COLO829 (cell line): ENCODE measurements at places on chromosomes 4 and X.

GRCh38 chr4:83075311-83076095, 39.0 kb downstream of the PLAC8 start:
- peak; percentile 71 for DNase-seq

DNA sequence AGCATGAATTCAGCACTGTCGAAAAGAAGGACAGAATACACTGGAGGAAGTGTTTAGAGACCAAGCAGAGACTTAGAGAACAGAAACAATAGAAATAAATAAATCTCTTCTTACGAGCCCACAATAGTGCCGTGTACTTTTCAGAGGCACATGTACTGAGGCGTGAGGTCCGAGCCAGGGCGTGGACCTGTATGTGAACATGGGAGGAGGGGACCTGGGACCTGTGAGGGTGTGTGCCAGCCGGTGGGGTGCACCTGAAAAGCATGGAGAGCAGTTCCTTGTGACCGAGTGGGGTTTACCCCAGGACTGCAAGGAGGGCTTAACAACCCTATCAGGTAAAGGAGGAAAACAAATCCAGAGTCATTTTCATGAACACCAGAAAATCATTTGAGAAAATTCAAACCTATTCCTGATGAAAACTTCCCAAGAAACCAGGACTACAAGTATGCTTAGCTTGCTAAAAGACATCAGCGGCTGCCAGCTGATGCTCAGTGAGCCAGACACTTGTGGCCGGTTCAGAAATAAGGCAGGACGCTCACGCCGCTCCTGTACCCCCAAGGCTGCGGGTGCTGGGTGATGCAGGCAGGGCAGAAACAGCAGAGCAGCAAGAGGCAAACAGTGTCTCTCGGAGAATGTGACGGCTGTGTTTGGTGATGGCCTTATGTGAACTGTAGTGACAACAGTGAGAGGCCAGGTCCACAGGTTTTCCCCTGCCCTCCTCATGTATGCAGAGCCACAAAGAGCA, 37.1 kb downstream of the NELFA start:
- no peak for DNase-seq

- DNase-seq: no peak
These were observed 248.0 kb downstream of the SPATA18 start for GRCh38 chr4:52299120-52299519.

DNA sequence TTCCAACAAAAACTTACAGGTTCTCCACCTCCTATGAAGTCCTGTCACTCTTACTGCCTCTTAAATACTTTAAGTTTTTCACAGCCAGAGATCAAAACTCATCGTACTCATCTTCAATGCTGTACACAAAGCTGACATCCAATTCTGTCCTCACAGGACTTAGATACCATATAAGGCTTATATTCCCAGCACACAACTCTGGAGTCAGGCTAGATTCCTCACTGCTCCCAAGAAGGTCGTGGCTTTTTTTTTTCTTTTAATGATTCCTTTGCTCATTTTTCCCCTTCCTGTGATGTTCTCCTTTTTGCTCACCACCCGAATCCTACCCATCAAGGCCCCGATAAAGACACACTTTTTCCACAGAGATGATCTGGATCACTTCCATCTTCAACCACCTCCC, 914 bp downstream of the TRAPPC2 start:
- no peak for DNase-seq

DNA sequence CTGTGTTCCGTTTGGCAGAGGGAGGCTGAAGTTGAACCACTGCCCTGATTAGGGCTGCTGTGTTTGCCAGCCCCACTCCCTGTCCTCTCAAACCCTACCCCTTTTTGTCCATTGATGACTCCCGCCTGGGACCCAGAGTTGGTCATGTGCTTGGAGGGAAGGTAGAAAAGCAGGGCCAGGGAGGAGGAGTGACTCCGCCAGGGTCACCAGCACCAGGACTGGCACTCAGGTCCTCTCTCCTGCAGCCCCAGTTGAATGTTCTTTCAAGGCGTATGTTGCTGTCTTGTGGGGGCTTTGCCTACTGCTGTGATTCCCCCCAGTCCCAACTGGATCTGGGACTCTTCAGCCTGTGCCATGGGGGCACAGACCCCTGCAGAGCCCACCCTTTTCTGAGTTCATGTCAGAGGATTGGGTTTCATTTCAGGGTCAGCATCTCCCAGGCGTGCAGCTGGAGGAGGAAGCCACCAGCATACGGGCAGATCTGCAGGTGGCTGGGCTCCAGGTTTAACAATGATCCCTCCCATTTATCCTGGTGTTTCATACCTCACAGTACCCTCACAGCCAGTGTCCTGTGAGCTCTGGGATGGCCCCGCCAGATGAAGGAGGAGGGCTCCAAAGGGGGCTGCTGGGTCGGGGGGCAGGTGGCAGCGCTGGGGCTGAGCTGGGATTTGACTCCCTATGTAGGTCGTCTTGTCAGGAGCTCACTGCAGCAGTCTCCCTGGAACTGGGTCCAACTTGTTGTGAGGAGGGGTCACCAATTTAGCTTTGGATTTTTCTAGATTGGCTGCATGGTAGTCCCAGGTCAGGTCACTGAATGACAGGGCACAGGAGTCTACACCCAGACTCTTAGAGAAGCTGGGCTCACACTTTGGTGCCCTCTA, 55.7 kb downstream of the MSX1 start:
- no peak for DNase-seq

DNA sequence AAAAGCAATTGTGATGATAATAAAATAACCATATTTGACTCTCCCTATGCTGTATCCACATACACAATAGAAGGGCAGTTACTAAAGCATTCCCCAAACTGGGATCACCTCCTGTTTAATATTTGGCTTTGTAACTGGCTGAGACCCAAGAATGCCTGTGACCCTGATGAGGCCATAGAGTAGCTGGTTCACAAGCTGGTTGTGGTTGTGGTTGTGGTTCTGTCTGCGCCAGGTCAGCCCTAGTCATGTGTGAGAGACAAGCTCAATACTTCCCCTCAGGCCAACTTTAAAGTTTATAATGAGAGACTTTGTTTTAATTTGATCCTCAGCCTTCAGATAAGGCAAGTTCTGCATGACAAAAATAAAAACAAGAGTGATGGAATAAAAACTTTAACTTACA, 209.9 kb downstream of the PARM1 start:
- DNase-seq: no peak

DNA sequence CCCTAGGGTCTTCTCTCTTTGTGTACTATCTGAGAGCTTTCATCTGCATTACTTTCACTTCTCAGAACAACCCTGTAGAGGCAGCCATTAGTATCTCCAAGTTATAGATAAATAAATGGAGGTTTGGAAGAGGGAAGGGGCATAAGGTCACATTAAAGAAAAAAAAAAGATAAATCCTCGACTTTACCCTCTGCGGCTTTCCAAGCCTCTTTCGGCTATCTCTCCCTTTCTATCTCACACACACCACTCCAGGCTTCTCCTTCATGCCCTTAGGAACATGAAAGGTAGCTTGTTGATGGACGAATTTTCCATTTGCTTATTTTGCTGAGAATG, 660 bp upstream of the ARHGEF9 start:
- no peak for DNase-seq

DNA sequence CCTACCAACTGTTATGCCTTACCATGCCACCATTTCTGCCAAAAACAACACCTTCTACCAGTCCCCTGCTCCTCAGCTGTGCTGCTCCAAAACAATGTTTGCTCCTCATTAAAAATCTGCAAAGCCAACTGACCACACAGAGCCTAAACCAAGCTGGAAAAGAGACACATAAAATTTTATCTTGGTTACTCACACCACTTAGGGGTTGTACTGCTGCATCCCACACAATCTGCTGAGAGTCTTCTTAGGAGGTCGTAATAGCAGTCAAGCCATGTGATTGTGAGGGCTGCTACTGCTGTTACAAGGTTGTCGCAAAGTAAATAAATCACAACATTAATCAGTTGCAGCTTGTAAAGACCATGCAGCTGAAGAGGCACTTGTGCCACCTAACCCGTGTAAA, 607.4 kb upstream of the FAM241A start:
- DNase-seq: no peak

DNA sequence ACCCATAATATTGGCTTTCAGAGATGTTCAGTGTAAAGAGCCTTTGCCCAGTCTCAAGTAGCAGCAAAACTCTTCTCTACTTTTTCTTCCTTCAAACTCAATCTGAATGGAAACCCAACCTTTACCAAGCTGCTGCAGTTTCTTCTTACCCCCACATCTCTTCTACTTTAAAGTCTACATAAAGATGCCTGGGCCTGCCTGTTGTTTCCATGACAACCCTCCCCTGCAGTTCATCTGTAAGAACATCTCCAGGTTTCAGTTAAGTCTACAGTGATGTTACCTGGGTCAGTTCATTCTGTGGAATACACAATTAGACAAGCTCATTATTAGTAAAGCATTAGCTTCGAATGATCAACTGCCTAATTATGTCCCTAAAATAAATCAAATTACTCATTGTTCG, 81.4 kb downstream of the SPANXN3 start:
- DNase-seq: no peak

- no peak for DNase-seq
These were observed 146.9 kb downstream of the GRID2 start for GRCh38 chr4:92450694-92451093.

- no peak for DNase-seq
These were observed 145.6 kb downstream of the POLA1 start for GRCh38 chrX:24839331-24839730.

DNA sequence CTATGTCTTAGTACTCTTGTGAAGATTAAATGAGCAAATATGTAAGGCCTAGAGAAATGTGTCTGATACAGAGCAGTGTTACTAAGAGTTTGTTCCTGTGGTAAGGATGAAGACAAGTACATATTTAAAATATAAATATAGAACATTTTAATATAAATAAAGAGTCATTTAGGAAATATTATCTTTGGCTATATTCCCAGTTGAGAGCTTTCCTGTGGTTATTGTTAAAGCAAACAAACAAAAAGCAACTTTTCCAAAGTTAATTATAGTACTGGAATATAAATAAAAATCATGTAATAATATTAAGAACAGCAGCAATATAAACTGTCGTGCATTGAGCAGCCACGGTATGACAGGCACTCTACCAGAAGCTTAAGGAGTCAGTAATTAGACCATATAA, 472.5 kb downstream of the INPP4B start:
- DNase-seq: no peak

DNA sequence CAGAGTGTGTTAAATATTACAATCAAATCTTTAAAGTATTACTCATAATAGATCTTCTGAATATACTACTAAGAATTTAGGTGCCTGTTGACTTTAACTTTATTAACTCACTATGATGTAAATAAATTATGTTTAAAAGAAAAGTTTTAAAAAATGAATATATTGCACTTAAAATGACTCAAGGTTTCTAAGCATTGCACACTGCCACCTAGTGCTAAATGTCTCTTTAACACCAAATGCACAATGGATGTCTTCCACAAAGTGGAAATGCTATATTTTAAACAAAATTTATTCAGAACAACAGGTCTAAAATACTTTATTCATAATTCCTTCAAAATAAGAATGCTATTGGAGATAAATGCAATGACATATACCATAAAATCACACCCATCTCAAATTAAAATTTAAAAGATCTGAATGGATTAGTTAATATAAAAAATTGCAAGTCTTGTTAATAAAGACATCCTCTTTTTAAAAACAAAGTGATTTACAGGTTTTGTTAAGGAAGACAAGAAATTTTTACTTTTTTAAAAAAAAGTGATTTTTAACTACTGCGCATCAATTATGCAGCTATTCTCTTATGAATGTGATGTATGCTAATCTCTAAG, 5.5 kb downstream of the INPP4B start:
- DNase-seq: peak; percentile 34

- DNase-seq: no peak
These were observed 79.1 kb downstream of the PWWP3B start for GRCh38 chrX:106247162-106247561.

GRCh38 chr4:92305148-92305877, 1.5 kb downstream of the GRID2 start:
- no peak for DNase-seq

DNA sequence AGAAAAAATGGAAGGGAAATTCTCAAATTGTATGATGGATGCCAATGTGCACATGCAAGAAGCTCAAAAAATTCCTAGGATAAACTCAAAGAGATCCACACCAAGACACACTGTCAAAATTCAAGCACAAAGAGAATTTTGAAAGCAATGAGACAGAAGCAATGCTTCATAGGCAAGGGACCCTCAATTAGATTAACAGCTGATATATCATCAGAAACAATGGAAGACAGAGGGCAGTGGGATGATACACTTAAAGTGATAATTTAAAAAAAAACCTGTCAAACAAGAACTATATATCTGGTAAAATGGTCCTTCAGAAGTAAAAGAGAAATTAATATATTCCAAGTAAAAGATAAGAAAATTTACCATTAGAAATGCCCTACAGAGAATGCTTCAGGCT, 306.3 kb upstream of the PCDH7 start:
- DNase-seq: no peak

- DNase-seq: no peak
These were observed 32.1 kb upstream of the PAQR3 start for GRCh38 chr4:78971326-78971725.

GRCh38 chrX:88560673-88561330, 186.2 kb upstream of the CPXCR1 start:
- no peak for DNase-seq

- peak; percentile 11 for DNase-seq
These were observed 102.9 kb downstream of the GRXCR1 start for GRCh38 chr4:42995343-42995944.

GRCh38 chr4:22997358-22998224, 304.9 kb downstream of the GBA3 start:
- DNase-seq: no peak

GRCh38 chrX:43881410-43882293, 598 bp downstream of the MAOB start:
- no peak for DNase-seq

- no peak for DNase-seq
These were observed 92.3 kb downstream of the GC start for GRCh38 chr4:71691416-71692073.

- no peak for DNase-seq
These were observed 591.2 kb downstream of the ZNF674 start for GRCh38 chrX:45954026-45954425.

DNA sequence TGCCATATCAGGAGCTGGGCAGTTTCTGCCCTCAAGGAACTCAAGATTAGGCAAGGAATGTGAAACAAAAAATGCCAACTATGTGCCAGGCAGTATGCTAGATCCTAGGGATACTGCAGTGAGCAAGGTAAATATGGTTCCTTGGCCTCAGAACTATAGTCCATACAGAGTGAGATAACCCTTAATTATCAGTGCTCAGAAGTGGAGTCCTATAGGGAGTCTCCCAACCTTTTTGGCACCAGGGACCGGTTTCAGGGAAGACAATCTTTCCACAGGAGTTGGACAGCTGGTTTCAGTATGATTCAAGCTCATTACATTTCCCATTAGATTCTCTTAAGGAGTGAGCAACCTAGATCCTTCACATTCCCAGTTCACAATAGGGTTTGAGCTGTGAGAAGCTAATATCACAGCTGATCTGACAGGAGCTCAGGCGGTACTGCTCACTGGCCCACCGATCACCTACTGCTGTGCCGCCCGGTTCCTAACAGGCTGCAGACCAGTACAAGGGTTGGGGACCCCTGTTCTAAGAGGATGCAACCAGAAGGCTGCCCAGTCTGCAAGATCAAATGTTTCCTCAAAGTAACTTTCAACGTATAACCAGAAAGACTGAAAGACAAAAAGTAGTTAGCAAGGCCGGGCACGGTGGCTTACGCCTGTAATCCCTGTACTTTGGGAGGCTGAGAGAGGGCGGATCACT, 1.7 kb upstream of the SRP72 start:
- DNase-seq: no peak

GRCh38 chr4:8838961-8839431, 32.6 kb downstream of the HMX1 start:
- no peak for DNase-seq
